ENCODE measurements at places on chromosomes 12 and 14. TPM values are rescaled to one million over a fixed set of nuclear protein-coding genes. Genes with fewer than 3 reads are reported as not detected.

The NGB gene
- total RNA-seq: not detected

DNA sequence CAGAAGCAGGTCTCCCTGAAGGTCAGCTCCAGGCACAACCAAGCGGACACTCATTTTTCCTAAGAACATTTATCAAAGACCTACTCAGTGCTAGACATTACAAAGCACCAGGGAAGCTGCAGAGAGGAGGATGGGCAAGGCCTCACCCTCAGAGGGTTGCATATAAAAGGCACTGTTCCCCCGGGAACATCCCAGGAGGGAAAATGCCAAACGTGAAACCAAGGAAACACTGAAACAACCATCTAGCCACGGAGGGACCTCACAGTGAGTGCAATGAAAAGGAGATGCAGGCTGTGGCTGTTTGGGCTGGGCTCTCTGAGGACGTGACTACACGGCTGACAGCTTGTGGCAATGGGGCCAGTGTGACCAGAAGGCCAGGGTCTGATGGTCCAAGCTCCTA, 117.4 kb upstream of the VASH1 start:
- no peak for DNase-seq

GRCh38 chr12:6072302-6072752, 52.1 kb downstream of the VWF start:
- DNase-seq: no peak

The CDH24 gene
- total RNA-seq: 33.7 TPM

GRCh38 chr12:76568888-76569551, 9.4 kb upstream of the OSBPL8 start:
- no peak for DNase-seq

- DNase-seq: no peak
Measured at GRCh38 chr12:80044694-80045046, 54.7 kb upstream of the OTOGL start.

The GYS2 gene
- not detected for total RNA-seq

DNA sequence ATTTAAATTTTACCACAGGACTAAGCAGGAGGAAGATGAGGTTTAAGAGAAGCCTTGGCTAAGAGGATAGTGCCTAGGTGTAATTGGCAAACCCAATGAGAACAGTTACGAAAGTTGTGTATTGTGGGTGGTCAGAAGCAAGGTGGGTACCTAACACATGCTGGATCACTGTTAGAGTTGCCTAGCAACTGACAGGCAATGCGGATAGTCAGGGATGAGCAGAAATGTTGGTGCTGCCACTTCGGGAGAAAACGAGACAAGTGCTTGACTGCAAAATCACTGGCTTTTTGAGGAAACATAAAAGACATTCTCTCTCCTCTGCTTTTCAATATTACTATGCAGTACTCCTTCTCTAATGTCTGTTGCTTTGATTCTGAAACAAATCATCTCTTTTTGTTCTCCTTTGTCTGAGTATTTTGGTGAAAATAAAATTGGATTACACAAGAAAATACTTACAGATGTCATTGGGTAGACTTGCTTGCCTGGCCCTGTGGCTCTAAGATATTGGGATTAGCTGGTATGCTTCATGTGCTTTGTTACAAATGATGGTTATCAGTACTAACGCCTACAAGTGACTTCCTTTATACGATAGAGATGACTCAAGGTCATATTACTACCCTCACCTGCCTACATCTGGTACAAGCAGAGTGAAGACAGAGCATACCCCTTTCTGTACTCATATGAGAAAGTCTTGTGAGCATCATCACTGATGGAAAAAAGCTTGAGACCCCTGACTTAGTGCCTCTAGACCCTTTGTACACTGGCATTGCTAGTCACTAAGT, 48.0 kb downstream of the TDP1 start:
- no peak for DNase-seq

GRCh38 chr12:45215419-45216229, at the start of gene ANO6:
Gene ANO6, plus strand, starts transcription at chr12:45216095. Its CDS starts 227 bp downstream, at chr12:45216322.
- peak; percentile 79 for DNase-seq

The KRT2 gene
- not detected for total RNA-seq

The STYK1 gene
- not detected for total RNA-seq

DNA sequence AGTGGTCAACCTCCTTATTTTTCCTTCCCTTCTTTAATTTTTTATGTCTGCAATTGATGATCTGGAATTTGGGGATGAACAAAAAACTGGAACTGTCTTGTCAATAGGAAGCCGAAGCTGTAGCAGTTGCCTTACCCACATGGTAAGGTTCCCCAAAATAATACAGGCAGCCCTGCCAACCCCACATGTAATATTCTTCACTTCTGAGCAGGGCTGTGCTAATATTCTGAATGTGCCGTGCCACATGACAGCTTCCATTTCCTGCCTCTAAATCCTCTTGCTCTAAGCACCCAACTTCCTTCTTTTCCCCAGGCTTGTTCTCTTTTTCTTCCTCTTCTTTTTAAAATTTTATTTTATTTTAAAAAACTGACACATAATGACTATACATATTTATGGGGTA, 39.6 kb downstream of the GPATCH2L start:
- DNase-seq: no peak

DNA sequence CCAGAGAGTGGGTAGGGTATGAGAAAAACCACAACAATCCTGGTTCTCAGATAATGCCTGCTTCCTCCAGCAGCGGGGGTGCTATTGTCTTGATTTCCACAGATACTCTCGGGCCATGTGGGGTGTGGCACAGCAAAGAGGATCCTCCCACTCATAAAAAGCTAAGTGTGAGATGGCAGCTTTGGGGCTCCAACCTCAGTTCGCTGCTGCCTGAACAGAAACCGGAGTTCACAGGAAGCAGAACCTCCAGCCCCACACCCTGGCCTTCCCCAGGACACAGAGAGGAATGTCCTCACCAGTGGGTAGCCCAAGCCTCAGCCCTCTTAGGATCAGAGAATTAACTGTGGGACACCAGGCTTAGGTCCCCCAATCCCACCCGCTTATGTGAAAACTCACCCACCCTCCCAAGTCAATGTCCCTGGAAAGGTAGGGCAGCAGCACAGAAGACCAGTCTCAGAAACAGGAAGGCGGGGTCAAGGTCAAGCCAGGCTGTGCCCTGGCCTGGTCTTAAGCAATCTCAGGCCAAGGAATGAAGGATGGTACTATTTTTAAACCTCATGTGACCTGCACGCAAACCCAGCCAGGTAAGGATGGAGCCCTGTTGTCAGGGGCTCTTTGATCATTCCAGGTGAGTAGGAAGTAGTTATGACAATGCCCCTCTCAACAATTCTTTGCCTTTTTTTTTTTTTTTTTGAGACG, 9.0 kb downstream of the KCTD10 start:
- DNase-seq: no peak

The DAO gene
- total RNA-seq: not detected

- no peak for DNase-seq
Measured at GRCh38 chr12:120076651-120077050, 39.9 kb downstream of the RAB35 start.

The NDUFB1 gene
- 117 TPM for total RNA-seq

DNA sequence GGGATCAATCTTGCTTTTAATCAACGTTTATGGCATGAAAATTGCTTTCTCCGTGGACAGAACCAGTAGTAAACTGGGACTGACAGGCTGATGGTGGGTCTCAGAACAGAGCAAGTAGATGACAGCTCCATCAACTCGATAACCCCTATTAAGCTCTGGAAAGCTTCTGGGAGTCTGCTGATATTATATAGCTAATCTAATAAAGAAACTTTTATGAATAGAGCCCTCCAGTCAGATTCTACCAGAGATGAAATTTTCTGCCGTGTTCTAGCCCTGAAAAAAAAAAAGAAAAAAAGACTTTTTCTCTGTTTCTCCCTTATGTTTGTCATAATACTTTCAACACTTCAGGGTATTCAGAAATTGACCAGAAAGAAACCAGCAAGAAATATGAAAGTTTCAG, 171.6 kb downstream of the APAF1 start:
- no peak for DNase-seq

DNA sequence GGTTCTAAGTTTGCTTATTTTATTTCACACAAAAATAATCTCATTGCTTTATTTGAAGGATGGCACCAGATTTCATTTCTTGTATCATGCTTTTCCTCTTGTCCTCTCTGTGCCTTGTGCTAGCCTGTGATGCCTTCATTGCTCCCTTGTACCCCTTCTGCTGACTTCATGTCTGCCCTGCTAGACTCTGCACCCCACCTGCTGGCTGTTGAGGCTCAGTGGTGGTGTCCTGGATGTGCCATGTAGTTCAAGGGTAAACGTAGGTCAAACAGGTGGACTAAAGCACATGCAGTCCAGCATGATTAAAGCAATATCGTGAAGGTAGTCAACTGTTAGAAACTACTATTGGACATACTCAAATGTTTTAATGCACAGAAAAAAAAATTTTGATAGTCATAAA, 21.6 kb downstream of the MRPS35 start:
- DNase-seq: no peak

- DNase-seq: peak; percentile 8
Measured at GRCh38 chr14:37903343-37904191, 304.1 kb upstream of the SSTR1 start.

The AMDHD1 gene
- 0.30 TPM for total RNA-seq

DNA sequence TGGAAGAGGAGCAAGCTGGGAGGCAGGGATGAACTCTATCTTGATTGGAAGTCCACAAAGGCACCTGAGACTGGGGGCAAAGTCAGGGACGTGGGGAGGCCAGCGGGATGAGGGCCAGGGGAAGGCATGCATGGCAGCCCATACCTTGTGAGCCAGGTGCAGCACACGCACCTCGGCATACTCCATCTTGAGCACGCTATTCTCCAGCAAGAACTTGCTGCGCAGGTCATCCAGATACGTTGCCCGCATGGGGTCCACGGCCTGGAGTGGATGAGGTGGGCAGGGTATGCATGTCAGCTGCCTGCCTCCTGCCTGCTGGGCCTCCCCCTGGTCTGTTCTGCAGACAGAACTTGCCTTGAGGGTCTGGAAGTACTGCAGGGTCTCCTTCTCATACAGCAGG, 3.9 kb downstream of the RABGGTA start:
- no peak for DNase-seq

The ST8SIA1 gene
- 64.7 TPM for total RNA-seq

- no peak for DNase-seq
Measured at GRCh38 chr14:32434180-32434579, 105.1 kb downstream of the AKAP6 start.

GRCh38 chr12:127280393-127281275, 986.3 kb upstream of the TMEM132C start:
- DNase-seq: peak; percentile 78

- peak; percentile 78 for DNase-seq
Measured at GRCh38 chr14:26984311-26985177, 386.7 kb upstream of the NOVA1 start.

DNA sequence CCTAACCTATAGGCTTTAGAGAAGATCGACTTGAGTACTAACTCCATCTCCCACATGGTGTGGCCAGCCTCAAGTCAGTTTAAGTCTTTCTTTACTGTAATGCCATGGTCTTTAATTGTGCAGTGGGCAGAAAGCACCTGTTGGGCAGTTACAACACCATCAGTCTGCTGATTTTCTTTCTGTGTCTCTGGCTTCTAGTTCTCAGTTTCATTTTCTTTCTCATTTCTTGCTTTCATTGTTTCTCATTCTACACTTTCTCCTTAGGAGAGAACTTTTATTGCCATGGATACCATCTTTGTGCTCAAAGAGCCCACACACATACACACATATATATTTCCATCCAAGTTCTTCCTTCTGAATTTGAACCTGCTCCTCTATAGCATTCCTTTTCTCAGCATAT, 96.1 kb upstream of the SLC16A7 start:
- DNase-seq: no peak

The ABCC9 gene
- total RNA-seq: 2.8 TPM

- DNase-seq: no peak
Measured at GRCh38 chr12:12023456-12023855, 47.3 kb upstream of the BCL2L14 start.

The C12orf60 gene
- 2.9 TPM for total RNA-seq

The SYNE3 gene
- total RNA-seq: 0.96 TPM

DNA sequence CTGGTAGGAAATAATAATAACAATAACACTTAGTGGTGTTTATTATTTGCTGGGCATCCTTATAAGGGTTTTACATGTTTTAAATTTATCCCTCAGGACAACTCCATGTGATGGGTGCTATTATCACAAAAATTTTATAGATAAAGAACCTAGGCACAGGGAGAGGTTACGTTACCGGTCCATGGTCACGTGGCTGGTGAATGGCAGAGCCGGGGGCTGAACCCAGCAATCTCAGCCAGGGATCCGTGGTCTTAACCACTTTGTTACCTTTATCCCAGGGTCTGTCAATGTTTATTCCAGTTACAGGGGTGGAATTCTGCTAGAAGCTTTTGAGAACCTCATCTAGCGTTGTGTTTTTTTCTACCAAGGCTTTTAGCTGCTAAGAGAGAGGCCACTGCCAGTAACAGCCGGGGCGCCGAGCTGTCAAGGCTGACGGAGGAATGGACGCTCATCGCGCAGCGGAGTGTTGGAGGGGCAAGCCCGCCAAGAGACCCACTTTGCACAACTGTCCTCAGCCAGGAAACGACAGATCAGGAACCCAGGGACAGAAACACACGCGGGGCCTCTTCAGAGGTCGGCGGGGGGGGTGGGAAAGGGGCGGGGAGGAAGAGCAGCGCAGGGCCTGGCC, 418 bp downstream of the AMN1 start:
- DNase-seq: no peak

DNA sequence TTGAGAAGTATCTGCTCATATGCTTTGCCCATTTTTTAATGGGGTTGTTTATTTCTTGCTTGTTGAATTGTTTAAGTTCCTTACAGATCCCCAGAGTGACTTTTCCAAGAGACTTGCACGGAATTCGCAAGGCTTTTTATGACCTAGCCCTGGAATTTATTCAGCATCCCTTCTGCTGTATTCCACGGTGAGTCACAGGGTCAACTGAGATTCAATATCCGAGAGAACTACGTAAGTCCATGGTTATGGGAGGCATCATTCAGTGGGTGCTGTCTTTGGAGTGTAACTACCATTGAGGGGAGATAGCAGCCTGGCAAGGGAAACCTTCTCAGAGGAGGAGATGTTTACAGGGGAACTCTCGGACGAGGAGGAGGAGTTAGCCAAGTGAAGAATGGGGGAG, 20.9 kb upstream of the GPRC5A start:
- no peak for DNase-seq

Data from neural crest cell (in vitro differentiated cells).